ENCODE measurements at places on chromosomes 11 and 22. TPM values are rescaled to one million over a fixed set of nuclear protein-coding genes. Genes with fewer than 3 reads are reported as not detected.

Gene FGF3
- total RNA-seq, result not detected

Gene SMIM38
- not detected for total RNA-seq

Gene MYEOV
- not detected for total RNA-seq

Gene MS4A12
- total RNA-seq, result not detected

Gene OR52N5
- not detected for total RNA-seq

Measured in cardiac atrium fibroblast (primary cell).